Activated CD4-positive, alpha-beta T cell treated with anti-CD3 and anti-CD28 coated beads, Interleukin-2, Interleukin-4, amounts not matched to agents 100 ng/mL and 50 ng/mL, durations not matched to agents 16 hours and 8 hours (primary cell): ENCODE measurements at places on chromosomes 1 and 21.
A peak's percentile ranks its signal among the peaks of the same experiment; 100 is the strongest.

GRCh38 chr1:69221524-69221923, 346.2 kb upstream of the LRRC7 start:
- no peak for DNase-seq

DNA sequence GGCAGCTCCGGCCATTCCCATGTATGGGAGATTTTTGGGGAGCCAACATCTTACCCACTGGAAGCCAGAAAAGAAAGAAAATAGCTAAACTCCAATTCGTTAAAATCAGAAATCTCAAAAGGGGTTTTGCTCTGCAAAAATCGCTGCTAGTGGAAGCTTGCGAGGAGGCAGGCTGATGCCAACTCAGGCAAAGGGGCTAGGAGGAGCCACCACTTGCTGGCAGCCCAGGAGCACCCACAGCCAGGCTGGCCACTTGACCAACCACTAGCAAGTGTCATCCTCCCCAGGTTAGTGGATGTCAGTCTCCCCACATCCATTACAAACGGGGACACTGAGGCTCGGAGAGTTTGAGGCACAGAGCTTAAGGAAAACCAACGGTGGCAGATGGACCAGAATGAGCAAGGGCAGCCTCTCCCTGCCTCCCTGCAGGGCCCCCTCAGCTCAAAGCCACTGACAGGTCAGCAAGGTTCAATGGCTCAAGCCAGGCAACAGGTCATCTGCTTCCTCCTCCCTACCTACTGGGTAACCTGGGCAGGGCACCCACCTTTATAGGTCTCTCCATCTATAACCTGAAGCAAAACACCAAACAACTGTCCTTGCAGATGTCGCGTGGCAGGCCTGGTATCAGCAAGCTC, 10.8 kb downstream of the KCNN3 start:
- no peak for DNase-seq

GRCh38 chr1:162371611-162372010, 5.0 kb downstream of the SPATA46 start:
- DNase-seq = no peak

GRCh38 chr1:15011661-15012060, 141.9 kb upstream of the TMEM51 start:
- DNase-seq = no peak

GRCh38 chr1:35726450-35727433, 8.1 kb upstream of the C1orf216 start:
- DNase-seq = peak; percentile 44

- peak; percentile 16 for DNase-seq
Measured at GRCh38 chr21:34582506-34583150, 32.3 kb downstream of the RCAN1 start.

GRCh38 chr1:106755682-106756406, 300.6 kb upstream of the PRMT6 start:
- no peak for DNase-seq

DNA sequence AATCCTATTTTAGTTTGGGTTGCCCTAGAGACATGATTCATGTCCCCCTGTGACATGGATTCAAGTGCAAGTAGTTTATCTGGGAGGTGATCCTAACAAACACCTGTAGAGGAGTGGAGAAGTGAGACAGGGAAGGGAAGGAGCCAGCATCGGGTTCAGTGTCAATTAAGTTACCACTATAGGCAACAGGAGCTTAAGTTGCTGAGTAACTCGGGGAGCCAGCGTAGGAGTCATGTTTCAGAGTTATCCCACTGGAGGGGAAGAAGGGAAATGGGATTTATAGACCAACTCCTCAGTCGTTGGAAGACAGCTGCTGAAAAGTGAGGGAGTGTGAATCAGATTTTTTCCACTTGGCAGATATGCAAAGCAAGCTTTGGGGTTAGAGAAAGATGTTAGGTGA, 54.9 kb downstream of the SLC30A7 start:
- DNase-seq = no peak

DNA sequence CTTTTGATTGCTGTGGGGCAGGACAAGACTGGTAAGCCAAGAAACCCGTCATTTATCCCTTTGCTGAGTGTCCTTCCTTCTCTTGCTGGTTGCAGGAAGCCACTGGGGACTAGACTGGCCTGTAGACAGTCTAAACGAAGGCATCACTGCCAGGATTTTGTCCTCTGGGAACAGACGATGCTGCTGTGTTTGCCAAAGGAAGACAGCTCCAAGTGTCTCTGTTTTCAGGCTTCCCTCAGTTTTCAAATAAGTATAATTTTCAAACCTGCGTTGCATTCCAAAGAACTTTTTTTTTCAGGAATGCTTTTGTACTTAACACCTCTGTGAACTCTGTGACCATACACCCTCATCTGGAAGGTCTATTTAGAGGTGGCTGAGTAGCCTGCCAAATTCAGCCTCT, 269.4 kb downstream of the HLX start:
- DNase-seq = no peak

- DNase-seq = peak; percentile 89
Measured at GRCh38 chr1:107935396-107936064, 29.4 kb downstream of the VAV3 start.
